ENCODE measurements at places on chromosomes 2 and 18.

GRCh38 chr18:22314001-22314400 is 103.7 kb downstream of the CTAGE1 start:
- DNase-seq = no peak

DNA sequence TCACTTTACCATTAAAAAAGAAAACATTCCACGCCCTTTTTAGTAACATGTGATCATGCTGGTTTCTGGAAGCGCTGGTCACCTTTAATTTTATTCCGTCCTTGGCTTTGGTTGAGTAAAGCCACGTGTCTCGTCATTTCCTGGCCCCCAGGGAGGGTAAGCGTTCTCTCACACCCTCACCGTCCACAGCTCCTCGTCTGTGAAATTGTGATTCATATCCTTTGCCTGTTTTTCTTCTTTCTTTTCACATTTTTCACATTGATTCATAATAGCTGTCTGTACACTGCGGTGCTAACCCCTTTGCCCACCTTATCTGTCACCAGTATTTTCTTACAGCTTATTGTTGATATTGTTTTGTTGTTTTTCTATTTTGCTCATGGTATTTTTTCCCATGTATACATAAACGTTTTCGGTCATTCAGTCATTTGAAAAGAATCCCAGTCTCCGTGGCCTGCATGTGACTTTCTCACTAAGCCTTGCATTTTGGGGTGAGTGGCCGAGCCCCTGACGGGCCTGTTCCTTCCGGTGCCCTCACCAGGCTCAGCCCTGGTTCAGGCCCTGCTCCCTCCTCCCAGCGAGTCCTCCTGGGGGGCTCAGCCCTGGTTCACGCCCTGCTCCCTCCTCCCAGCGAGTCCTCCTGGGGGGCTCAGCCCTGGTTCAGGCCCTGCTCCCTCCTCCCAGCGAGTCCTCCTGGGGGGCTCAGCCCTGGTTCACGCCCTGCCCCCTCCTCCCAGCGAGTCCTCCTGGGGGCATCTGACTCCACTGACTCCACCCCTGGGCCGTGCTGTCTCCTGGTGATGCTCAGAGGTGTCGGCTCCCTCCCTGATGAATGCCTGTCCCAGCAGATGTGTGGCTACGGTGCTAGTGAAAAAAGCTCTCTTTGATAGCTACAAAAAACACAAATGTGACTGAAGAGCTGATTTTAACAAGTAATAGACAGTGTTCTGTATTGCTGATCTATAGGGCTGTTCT is 249.7 kb upstream of the PXDN start:
- no peak for DNase-seq

GRCh38 chr18:27276886-27277285 is 91.8 kb upstream of the CHST9 start:
- no peak for DNase-seq

- no peak for DNase-seq
Observed at GRCh38 chr18:36539674-36540231, 242.2 kb downstream of the FHOD3 start.

- DNase-seq = no peak
Observed at GRCh38 chr2:142545036-142545435, 332.4 kb upstream of the KYNU start.

- DNase-seq = no peak
Observed at GRCh38 chr2:85133751-85134254, 611 bp downstream of the TCF7L1 start.

DNA sequence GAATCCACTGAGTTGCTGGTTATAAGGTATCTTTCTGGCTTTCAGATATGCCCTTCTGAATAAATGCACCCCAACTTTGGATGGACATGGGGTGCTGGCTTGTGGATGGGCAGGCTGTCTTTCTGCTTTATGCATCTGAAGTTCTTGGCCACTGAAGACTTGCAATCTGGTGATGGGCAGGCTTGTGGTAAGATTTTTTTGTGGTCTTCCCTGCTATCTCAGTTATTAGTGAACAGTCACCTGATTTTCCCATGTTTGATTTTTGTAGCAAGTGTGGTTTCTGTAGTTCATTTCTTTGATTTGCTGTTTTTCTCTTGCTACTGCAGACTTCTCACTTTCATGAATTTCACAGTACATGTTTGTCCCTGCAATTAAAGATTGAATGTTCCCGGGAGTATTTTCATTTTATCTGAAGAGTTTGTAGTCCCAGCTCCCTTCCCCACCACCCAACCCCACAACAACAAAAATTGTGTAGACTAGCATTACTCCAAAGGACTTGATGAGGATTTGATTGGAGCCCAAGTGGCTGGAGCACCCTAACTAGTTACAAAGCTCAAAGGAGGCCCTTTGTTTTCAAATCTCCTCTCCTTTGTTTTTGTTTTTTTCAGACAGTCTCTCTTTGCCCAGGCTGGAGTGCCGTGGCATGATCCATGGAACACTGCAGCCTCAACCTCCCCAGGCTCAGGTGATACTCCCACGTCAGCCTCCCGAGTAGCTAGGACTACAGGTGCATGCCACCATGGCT is 63.6 kb upstream of the MGAT5 start:
- DNase-seq = no peak

DNA sequence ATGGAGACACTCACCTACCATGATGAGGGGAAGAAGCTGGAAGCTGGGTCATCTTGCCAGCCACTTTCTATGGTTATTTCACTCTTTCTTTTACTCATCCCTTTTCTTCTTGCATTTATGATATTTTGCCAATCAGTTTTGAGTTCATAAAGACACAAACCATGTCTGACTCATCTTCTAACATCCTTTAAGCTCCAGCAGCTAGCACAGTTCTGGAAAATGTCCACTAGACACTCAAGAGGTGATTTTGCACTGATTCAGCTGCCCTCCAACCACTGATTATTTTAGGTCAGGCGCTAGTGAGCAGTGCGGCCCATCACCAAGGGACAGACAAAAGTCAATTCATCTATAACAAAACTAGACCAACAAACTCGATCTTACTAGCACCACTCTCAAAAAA is 537.1 kb upstream of the ID2 start:
- no peak for DNase-seq

DNA sequence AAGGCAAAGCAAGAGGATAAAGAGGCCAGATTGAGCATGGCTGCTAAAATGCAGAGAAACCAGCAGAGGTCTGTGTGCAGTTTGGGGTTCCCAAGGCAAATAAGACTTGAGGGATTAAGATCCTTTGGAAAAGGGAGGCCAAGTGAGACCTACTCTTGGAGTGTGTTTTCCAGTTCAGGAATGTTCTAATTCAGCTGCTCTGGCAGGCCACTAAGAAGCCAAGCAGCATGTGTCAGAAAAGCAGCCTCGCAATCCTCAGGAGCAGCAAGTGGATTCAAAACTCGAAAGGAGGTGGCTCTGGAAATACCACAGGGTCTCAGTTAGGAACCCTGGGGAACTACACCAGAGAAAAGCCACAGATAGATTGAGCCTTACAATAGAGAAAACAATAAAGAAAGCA is 569.2 kb downstream of the METTL4 start:
- no peak for DNase-seq

- DNase-seq = no peak
Observed at GRCh38 chr2:195164930-195165329, 492.1 kb upstream of the SLC39A10 start.

DNA sequence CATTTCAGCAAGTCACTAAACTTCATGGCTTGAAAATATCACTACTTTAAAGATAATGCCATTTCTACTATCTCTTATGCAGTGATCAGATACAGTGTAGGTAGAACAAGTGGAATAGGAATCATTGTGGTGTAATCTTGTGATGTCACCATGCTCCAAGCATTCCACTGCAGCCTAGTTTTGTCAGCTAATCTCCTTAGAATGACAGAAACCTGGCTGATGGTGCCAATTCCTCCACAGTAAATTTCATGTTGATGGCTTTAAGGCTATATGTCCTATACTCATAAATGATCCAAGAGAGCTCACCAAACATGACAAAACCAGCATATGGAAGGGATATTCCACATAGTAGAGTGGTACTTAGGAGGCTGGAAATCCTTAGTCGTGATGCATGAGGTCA is 184.9 kb downstream of the PDE1A start:
- no peak for DNase-seq

DNA sequence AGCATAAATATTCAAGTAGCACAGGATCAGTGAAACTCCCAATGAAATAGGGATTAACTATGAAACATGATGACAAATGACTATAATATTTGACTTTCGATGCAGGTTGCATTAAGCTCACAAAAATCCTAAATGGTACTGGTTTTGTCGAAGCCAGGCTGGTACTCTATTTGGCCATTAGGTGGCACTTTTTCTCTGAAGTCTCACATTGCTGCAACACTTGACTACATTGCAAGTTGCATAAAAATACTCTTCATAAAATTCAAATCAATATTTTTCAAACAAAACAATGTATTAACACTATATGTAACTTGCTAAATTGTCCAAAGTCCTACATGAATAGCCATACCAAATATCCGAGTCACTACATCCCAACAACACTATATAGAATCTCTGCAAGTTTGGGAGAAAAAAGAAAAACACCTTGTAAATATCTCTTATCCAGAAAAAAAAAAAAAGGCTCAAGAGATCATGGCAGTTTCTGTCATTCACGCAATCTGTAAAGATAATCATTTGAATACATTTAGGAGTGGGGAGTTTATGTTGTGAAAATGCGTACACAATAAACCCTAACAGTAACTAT is 9.5 kb downstream of the RTTN start:
- peak; percentile 4 for DNase-seq

DNA sequence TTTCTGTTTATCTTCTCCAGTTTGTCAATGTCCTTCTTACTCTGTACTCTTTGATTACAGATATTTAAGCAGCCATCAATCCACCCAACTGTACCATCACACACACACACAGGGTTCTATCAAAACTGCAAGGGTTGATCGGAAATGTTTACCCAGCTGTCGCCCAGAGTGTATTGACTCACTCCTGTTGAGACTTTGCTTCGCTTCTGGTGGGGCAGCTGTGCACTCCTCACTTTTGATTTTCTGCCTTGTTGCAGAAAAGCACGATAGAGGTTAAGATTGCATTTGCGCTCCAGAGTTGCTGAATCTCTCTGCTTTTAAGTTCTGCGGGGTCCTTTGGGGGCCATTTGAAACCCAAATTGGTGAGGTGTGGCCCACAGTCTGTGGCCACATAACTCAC is 216.2 kb downstream of the SETBP1 start:
- DNase-seq = no peak

DNA sequence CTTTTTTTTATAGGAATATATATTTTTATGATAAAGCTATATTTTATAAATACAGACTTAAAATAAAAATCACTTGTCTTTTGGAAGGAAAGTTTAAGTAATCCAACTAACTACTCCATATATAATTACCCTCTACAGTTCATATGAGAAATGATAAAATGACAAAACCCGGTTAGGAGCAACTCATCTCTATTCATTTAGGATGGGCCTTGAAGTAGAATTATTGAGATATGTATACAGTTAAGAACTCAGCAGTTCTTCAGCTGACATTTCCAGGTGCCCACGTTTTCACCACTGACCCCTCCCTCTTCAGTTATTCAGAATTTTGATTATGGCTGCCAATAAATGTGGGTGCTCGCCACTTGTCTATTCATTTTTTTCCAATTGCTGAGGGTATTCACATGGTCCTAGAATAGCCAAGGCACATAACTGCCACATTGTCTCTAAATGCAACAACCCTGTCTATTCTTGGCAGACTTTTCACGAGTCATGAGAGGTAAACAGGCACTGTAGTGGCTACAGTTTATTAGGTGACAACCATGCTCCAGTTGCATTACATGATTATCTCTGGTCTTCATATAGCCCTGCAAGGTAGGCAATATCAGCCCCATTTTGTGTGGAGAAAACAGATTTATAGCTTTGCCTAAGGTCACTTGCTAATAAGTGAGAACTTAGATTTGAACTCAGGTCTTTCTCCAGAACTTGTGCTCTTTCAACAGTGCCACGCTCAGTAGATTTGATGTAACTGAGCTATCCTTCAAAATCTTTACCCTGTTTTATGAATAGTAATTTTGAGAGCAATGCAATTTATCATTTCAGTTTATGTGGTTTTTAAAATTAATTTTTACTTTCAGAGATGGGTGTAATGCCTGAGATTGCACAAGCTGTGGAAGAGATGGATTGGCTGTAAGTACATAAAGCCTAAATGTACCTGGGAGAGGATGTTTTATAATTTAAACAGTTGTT is 2.9 kb downstream of the DDX1 start:
- no peak for DNase-seq

GRCh38 chr2:5173876-5174535 is 518.2 kb upstream of the SOX11 start:
- no peak for DNase-seq

- no peak for DNase-seq
Observed at GRCh38 chr2:47690132-47690531, 92.8 kb upstream of the MSH6 start.

GRCh38 chr2:106572541-106573450 is 85.6 kb downstream of the CD8B2 start:
- no peak for DNase-seq

- no peak for DNase-seq
Observed at GRCh38 chr2:70718241-70718640, 49.8 kb downstream of the ADD2 start.

DNA sequence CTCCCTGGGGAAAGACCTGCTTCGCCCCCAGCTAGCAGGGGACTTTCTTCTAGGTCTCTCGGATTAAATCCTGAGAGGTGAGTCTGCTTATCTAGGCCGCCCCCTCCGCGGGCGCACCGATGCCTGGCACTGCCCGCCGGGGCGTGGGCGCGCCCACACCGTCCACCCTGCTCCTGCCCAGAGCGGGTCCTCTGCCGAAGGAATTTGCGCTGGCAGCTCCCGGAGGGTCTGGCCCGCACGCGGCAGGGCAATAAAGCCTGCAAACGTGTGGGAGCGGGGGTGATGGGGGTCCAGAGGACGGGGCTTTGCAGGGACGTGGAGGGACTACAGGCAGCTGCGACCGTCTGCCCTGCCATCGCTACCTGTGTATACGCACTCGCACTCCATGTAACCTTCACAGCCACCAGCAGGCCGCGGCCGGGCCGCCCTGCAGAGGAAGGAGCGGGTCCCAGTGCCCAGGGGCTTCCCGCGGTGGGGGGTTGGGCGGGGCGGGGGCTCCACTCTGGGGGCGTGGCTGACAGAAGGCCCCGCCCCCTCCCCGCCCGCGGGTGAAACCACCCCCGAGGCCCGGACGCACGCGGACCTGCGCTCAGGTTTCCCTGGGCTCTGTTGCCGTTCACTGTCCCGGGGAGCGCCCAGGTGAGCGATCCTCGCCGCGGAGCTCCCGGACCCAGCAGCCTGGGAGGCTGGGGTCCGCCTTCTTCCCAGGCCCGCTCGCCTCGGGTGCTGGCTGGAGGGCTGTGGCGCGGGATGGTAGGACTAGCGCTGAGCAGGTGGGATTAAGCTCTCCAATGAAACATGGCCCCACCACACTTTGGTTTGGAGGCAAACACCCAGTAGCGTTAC is 174.5 kb upstream of the HS6ST1 start:
- DNase-seq = no peak

- DNase-seq = no peak
Observed at GRCh38 chr2:150487537-150488429, at the start of gene RND3. RND3 (minus strand) TSS chr2:150487667; CDS start chr2:150487417, 250 bp downstream.

- DNase-seq = no peak
Observed at GRCh38 chr18:41324020-41324791, 630.8 kb upstream of the PIK3C3 start.

DNA sequence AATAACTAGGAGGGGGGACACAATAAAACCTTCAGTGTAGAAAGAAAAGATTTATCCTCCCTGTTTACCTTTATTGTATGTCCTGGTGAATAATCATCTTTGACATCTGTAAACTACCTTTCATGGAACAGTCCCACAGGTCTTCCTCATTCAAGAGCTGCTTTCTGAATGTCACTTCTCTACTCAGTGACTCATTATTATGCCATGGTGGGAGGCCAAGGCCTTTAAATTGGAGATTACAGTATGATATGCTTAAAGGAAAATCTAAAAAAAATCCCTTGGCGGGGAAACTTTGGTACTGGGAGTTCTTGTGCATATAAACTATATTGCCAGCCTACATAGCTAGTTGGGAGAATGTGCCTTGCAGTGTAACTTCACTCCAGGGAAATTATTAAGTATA is 713.0 kb downstream of the TDRD15 start:
- DNase-seq = no peak
